Thyroid gland (tissue), 4 donors: ENCODE measurements at places on chromosomes 3 and 15. TPM values are rescaled to one million over a fixed set of nuclear protein-coding genes. Genes with fewer than 3 reads are reported as not detected.

- DNase-seq: no peak
These were observed 204.8 kb downstream of the PDZRN3 start for GRCh38 chr3:73419942-73420341.

GRCh38 chr3:161941891-161942290 lies 445.3 kb downstream of the OTOL1 start:
- DNase-seq: no peak

GRCh38 chr3:186953011-186953487 lies 22.7 kb downstream of the ST6GAL1 start:
- no peak for DNase-seq

DNA sequence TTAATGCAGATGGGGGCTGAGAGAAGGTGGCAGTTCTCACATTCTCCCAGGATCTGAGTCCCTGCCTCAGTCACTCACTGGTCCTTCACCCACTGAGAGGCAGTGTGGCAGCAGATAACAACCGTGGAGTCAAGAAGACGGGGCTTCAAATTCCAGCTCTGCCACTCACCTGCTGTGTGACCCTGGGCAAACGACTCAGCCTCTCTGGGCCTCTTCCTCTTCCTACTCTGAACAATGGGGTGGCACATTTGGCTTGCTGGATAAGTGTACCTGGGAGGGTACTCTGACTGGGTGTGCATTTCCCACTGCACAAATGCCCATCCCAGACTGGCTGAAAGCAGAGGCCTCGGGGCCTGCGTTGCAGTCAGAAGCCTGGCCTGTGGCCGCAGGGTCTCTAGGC lies 10.0 kb upstream of the IQSEC1 start:
- no peak for DNase-seq

GRCh38 chr3:177604181-177604580 lies 406.9 kb upstream of the TBL1XR1 start:
- DNase-seq: no peak

GRCh38 chr3:141552440-141552991 lies 65.7 kb downstream of the RASA2 start:
- no peak for DNase-seq

GRCh38 chr15:52324109-52324508 lies 28.5 kb upstream of the MYO5C start:
- DNase-seq: no peak

- no peak for DNase-seq
These were observed 682.5 kb downstream of the NR2F2 start for GRCh38 chr15:97012986-97013385.

DNA sequence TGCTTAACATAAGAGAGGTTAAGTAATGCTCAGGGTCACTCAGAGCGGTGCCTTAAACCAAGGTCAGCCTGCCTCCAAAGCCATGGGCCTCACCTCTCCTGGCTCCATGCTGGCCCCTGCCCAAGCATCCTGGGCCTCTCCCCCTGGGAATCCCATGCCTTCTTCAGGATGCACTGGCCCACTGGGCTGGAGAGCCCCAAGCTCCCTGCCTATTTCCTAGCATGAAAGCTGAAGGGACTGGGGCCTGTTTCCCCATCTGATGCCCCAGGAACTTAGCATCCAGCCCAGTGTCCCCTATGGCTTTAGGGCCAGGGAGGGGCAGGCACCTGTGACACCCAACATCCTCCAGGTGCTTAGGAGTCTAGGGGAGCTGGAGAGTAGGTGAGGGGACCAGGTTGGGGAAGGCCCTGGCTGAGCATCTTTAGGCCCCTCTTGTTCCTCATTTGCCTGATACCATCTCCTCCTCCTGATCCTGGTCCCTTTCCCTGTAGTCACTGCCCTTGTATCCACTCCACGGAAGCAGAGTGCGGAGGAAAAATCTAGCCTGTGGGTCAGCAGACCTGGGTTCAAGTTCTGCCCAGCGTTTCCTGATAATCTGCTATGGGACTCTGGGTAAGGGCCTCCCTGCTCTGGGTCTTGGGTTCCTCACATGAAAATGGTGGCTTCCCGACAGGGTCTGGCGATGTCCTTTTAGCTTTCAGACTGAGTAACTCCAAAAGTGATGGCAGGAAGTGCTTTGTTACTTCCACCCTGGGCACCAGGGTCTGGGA lies 28.6 kb downstream of the EHD4 start:
- no peak for DNase-seq

DNA sequence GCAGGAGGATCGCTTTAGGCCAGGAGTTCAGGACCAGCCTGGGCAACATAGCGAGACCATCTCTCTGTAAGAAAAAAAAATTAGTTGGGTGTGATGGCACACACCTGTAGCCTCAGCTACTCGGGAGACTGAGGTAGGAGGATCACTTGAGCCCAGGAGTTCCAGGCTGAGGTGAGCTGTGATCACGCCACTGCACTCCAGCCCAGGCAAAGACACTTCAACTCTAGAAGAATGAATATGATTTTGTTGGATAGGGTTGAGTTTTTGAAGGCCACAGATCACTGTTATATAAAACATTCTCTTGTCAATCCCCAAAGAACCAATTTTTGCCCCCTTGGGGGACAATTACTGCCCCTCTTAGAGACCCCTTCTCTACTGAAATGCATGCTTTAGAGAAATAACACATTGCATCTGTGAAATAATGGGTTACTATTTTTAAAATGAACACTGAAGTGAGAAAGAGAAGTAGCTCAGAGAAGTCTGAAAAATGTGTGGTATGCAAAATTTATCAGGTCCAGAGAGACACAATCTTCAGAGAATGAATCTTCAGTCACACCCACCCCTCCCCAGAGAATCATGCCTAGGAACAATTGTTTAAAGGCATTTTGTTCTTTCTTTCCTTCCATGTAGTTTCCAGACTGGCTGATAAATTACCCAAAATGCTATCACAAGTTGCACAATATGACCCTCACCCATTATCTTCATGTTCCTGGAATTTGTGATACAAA lies 42.7 kb downstream of the METTL6 start:
- no peak for DNase-seq

DNA sequence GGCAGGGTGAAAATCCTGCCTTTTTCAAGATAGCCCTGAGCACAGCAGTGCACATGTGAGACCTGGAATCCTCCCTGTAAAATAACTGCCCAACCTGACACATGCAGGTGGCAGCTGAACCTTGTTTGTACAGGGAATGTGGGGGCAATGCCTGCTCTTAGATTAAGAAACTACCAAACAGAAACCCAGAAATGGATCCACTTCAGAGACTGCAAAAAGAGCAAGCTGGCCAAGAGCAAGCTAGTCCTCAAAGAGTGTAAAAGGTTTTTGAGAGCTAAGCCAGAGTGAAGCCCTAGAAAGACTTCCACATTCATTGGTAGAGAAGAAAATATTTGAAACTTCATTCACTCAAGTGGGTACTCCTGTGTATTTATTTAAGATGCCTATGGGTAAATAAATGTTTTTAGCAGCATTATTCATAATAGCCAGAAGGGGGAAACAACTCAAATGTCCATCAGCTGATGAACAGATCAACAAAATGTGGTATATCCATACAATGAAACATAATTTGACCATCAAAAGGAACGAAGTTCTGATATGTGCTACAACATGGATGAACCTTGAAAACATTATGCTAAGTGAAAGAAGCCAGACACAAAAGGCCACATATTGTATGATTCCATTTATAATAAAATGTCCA lies 96.0 kb upstream of the TSC22D2 start:
- peak; percentile 54 for DNase-seq

GRCh38 chr15:101045236-101045646 lies 126.1 kb downstream of the LRRK1 start:
- DNase-seq: no peak

- DNase-seq: no peak
These were observed 156.3 kb downstream of the LPP start for GRCh38 chr3:188310270-188310710.

GRCh38 chr3:47611576-47611975 lies 32.9 kb upstream of the CSPG5 start:
- no peak for DNase-seq

- no peak for DNase-seq
These were observed 1.1 kb downstream of the SPATA12 start for GRCh38 chr3:57061556-57061955.

DNA sequence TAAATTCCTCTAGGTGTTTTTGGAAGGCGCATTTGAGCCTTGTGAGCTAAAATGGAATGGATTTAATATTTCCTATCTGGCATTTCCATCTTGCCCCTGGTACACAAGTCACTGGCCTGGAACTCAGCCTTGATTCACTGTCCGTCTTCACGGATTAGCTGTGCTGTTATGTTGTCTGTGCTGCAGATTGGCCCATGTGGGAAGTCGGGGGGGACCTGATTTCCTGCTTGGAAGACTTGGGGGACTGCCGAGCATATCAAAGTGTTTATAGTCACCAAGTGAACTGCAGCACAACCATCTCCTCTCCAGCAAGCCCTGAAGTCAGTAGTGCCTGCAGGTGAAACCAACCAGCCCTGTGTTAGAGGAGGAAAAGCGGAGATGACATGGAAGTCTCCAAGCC lies 12.2 kb downstream of the GHRL start:
- DNase-seq: no peak

DNA sequence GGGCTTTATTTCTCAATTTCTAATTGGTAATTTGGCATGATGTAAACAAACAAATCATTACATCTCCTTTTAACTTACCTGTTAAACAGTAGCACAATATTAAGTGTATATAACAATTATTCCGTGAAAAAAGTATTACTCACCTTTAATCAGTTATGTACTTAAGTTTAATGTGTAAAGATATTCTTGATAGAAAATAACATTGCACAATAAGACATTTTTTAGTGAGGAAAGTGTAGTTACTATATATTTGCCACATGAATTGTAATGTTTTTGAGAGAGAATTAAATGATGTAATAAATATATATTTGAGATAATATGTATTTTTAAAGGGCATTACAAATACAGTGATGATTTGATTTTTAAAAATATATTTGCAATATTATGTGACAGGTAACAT lies 10.9 kb upstream of the CCNB2 start:
- no peak for DNase-seq

GRCh38 chr3:15051531-15051930 lies 13.6 kb downstream of the MRPS25 start:
- DNase-seq: peak; percentile 40

DNA sequence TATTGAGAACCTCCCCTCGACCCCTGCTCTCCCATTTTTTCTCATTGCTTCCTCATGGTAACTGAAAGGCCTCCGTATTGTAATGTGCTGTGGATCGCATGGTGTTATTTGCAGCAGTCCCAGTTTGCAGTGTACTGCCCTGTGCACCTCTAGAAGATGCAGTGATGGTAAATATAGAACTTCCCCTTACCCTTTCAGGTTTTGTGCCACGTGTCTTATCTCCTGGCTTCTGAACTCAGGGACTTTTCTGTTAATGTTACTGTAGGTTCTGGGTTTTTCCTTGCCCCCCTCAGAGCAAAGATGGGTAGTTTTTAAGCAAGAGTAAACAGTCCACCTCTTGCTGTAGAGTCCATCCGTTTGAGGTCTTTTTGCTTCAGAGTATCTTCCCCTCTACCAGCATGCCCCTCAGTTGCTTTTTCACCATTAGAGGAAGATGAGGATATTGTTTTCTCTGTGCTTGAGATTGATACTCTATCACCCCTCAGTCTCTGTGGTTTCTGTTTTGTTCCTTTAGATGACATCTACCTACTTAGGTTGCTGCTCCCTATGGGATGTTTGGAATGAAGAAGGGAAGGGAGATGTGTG lies 22.4 kb downstream of the CHD2 start:
- DNase-seq: no peak

GRCh38 chr15:59963925-59964324 lies 40.2 kb upstream of the FOXB1 start:
- DNase-seq: no peak

GRCh38 chr15:52567871-52568600 lies 794 bp downstream of the ARPP19 start:
- peak; percentile 72 for DNase-seq

DNA sequence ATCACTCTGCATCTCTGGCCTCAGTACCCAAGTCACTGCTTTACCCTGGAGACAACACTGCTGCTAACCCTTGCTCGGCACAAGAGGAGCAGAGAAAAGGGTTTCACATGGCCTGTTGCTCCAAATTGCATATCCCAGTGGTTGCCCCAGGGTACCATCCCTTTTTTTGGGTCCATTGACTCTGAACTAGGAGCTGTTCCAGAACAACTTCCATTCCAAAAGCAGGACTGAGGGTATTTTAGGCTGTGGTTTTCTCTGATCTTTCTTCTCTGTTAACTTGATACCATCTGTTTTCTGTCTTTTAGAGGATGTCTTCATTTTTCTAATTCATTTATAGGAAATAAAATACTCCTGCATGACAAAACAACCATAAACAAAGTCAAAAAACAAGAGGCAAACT lies 17.3 kb upstream of the RYK start:
- no peak for DNase-seq

- DNase-seq: no peak
These were observed 28.8 kb upstream of the KLF13 start for GRCh38 chr15:31297575-31298456.

DNA sequence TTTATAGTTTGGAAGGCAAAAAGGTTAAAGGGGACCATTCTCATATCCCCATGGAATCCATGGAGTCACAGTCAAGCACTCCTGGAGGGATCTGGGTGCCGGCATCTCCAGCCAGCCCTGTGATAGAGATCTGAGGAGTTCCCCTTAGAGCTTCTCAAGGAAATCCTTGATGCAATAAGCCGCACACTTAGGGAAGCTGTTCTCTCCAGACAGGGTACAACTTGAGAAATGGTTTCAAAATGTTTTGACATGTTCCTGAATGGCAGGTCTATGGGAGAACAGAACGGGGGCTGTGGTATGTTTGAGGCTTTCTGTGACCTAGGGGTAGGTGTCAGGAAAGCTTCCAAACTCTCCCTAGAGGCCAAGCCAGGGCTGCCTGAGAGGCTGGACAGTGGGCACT lies 292.9 kb downstream of the TLE3 start:
- DNase-seq: no peak

DNA sequence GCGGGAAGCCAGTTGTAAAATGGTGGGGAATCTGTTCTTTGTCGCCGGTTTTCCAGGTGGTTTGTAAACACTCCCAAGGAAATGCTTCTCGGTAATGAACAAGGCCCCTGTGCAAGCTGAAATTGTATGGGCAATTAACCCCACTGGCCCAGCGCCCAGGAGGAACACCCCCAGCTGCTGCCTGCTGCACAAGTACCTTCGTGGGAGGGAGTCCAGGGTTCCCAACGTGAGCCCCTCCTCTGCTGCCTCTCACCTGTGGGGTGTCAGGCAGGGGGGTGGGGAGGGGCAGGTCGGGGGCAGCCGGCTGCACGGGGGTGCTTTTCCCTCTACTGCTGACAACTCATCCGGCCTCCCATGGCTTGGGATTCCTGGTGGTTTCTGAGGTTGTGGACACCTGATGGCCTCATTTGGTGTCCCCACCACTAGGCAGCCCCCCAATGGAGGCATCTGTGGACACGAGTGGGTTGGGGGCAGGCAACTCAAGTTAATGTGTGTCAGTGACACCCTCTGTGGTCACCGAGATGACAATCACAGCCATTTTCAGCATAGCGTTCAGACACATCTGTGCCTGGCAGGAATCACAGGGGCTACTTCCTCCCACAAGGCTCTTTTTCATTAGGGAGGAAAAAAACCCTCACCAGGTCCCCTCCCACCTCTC lies 35.6 kb upstream of the PRR23E start:
- DNase-seq: no peak

The NR2F2 gene
- 18.3 TPM for total RNA-seq

The HRG gene
- total RNA-seq: not detected

The TKT gene
- total RNA-seq: 468 TPM

The ABTB1 gene
- 18.9 TPM for total RNA-seq

The EPHB1 gene
- 2.3 TPM for total RNA-seq

The CACNA2D2 gene
- total RNA-seq: 2.8 TPM

The EIF4G1 gene
- total RNA-seq: 206 TPM

The PARP16 gene
- total RNA-seq: 12.1 TPM

The OSTN gene
- not detected for total RNA-seq

The RASGRP1 gene
- total RNA-seq: 1.3 TPM

The LIPC gene
- total RNA-seq: 4.6 TPM

The SERPINI1 gene
- total RNA-seq: 3.6 TPM

The MYH15 gene
- total RNA-seq: 0.08 TPM
